ENCODE measurements at places on chromosomes 12 and 14.

DNA sequence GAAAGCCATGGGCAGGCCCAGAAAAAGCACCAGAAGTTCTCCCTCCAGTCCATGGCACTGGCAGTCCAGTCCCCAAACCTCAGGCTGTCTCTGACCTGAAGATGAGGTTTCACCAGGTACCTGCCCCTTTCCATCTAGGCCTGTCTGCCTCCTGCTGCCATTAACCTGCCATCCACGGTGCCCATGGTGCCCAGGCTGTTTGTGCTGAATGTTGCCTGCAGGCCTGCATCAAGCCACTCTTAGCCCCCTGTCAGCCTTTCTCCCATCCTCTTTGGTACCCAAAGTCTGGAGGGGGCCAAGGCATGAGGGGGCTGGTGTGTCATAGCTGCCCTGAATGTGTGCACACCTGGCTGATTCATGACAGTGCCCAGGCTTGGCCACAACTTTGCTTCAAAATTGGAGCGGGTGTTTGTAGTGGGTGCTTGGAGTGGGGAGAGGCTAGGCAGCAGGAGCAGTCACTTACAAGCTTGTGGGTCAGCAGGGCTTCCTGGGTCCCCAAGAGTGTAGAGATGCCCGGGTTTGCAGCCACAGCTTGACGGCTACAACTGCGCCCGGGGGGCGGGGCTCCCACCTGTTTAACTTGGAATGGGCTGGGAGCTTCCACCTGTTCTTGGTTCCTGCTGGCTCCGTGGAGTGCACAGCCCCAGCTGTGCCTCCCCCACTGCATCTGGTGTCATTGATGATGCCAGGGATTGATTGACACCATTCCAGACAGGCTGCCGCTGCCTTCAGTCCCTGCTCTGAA, 88.5 kb downstream of the GPHN start:
- DNase-seq = no peak

DNA sequence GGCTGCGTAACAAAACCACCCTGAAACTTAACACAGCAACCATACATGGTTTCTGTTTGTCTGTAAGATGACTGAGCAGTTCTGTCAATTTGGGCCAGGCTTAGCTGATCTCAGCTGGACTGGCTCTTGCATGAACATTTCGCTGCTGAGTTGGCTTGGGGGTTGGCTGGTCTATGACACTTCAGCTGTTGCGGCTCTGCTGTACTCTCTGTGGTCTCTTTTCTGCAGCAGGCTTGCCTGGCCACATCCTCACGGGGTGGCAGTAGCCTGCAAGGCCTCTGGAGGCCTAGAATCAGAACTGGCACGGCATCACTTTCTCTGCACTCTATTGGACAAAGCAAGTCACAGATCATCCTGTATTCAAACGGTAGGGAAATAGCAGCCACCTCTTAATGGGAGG, 216.2 kb downstream of the BCL11B start:
- DNase-seq = no peak

DNA sequence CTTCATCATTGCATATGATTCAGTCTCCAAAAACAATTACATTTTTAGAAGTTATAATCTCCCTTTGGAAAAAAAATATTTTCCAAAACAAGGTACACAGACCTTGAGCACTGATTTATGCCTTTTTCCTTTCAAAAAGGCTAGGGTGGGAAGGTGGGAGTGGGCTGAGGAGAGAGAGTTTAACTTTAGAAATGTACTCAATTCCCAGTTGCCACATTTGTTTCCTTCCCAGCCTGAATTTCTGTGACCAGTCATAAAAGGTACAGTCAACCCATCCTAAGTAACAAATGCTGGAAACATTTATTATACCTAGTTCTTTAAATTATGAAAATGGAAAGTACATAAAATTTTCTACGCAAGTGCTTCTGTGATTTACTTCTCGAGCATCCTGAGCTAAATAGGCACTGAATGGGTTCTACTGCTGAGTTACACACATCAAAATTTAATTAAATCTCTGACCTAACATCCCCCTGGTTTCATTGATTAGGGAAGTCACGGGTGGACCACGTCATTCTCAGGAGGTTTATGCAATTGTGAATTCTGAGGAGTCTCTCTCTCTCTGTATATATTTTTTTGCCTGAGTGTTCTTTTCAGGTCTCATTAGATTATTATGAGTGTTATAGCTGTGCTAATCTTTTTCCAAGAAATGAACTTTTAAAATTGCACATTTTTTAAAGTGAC, 371.8 kb downstream of the BTG1 start:
- no peak for DNase-seq

GRCh38 chr12:71237128-71237527, 79.3 kb upstream of the TSPAN8 start:
- DNase-seq = no peak

DNA sequence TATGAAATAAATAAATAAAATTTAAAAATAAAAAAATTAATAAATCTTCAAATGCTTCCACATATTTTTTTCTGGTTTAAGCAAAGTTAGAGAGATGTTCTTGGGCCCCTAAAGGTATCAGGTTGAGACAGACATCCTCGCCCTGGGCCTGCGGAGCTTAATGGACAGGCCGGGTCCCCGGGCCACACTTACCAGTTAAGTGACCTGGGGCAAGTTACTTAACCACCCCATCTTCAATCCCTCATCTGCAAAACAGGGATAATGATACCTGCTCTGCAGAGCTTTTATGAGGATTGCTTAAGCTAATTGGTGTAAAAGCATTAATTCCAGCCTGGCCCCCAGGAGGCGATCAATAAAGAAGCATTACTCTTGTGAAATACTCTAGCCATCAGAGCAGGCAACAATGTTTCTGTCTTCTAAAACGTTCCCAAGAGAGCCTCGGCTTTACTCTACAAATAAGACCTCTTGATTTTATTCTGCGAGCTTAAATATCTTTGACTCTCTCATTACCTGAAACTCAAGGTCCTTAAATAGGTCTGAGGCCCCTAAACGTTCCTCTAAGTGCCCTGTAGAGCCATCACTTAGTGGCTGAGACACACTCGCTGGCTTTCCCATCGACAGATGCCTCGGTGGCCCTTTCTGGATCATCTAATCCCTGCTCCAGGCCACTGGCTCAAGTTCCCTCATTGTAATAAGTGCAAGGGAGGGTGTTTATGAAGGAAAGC, 81.1 kb upstream of the DIO3 start:
- DNase-seq = no peak

DNA sequence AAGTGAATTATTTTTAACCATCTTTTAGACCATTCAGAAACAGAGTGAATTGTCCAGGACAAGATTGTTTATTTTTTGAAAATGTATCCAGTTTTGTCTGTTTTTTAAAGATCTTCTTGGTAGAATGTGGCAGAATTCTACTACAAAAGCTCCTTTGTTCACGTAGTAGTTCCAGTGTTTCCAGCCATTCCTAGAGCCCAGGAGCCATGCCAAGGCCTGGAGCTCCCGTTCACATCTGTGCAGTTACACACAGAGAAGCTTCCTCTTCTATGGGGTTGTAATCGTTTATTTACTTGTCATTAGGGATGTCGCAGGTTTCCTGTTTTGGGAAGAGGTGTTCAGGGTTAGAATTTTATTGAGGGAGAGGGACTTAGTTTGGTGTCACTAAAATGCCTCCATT, 409.8 kb downstream of the NPAS3 start:
- no peak for DNase-seq

DNA sequence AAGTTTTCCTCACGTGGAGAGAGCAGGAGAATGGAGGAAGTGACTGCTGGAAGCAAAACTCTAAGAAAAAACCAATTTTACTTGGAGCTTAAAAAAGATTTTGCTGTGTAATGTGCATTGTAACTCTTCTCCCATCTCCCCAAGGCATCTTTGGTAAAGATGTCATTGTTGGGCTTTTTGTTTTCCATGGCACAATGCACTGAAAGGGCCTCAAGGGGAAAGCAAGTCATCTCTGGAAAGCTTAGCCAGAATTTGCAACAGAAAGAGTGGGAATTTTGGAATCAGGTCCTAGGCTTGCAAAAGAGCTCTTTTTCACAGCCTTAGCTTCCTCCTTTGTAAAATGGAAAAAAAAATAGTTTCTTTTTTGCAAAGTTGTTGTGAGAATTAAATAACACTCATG, 7.9 kb upstream of the PPM1A start:
- no peak for DNase-seq

DNA sequence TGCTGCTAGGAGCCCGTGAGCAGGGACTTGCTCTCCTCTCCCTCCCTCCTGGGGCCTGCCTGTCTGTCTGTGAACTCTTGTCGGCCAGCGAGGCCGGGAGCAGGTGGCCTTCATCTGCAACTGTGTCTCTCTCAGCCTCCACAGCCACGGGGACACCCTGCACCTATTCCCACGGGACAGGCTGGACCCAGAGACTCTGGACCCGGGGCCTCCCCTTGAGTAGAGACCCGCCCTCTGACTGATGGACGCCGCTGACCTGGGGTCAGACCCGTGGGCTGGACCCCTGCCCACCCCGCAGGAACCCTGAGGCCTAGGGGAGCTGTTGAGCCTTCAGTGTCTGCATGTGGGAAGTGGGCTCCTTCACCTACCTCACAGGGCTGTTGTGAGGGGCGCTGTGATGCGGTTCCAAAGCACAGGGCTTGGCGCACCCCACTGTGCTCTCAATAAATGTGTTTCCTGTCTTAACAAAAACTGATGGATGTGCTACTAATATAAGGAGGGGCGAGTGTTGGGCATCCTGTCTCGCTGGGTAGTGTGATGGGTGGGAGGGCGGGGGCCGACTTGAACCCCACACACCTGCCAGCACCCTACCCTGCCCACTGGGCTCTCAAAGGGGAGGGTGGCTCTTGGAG, 34.8 kb downstream of the MEG3 start:
- DNase-seq = no peak

GRCh38 chr14:59439256-59439965, 25.8 kb downstream of the GPR135 start:
- DNase-seq = no peak

- DNase-seq = no peak
These were observed 59.9 kb downstream of the SETD3 start for GRCh38 chr14:99420711-99421110.

DNA sequence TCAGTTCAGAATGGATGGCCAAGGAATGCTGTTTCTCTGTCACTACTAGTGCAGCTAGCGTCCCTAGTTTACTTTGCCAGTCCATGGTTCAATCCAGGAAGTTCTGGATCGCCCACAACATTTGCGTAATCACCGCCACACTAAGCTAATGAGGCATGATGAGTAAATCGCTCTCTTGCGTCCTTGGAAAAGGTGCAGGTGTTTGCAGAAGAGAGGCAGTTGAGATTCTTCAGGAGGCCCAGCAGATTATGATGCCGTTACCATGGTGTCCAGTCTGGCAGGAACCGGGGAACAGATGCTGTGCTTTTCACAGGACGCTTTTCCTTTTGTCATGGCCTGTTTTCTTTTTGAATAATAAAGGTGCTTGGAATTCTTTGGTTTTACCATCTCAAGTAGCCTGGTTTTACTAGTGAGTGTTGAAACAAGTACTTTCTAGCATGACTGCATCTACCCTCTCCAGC, 9.0 kb downstream of the TPH2 start:
- DNase-seq = no peak

GRCh38 chr14:44620121-44621019, 113.3 kb upstream of the FSCB start:
- DNase-seq = no peak

- no peak for DNase-seq
These were observed 134.2 kb downstream of the ESRRB start for GRCh38 chr14:76510181-76510580.

DNA sequence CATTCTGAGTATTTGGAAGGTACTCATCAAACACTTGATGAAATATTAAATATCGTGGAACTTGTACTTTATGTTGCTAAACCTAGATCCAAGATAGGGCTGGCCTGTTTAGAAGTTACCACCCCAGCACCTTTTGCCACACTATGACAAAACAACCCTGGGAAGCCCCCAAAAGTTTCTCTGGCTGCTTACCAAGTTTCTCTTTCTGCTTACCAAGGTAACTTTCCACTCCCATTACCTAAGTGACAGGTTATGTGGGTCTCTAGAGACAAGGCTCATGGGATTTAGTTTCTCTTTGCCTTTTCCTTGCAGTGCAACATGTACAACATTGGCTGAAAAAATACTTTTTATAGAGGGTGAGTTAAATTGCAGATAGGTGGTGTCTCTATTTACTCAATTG, 28.9 kb upstream of the PPM1A start:
- DNase-seq = no peak

- DNase-seq = no peak
These were observed 3.7 kb upstream of the FERMT2 start for GRCh38 chr14:52954346-52955214.

- no peak for DNase-seq
These were observed 9.6 kb downstream of the ITPR2 start for GRCh38 chr12:26823390-26823789.

GRCh38 chr14:68612049-68612448, 180.8 kb downstream of the ZFP36L1 start:
- no peak for DNase-seq

GRCh38 chr12:109855377-109855776, 22.2 kb upstream of the TRPV4 start:
- DNase-seq = no peak

- DNase-seq = no peak
These were observed 162.6 kb upstream of the PLEKHG7 start for GRCh38 chr12:92539976-92540781.

- peak; percentile 61 for DNase-seq
These were observed 68.2 kb upstream of the BDKRB2 start for GRCh38 chr14:96136371-96137005.

GRCh38 chr12:92191061-92191460, 45.4 kb upstream of the BTG1 start:
- no peak for DNase-seq

DNA sequence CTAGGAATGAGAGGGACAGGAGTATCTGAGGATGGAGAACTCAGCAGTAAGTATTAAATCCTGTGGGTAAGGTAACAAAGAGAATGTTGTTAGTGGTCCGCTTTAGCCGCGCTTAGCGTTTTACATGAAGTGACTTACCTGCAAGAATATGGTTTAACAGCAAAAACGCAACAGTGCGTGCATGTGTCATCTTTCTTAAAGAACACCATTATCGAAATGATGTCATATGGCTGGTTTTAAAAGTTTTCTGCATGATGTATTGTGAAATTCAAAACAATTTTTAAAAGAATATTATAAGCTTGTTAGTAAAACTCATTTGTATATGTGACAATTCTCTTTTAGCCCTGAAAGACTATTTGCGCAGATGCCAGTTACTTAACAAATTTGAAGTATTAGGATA, 1.7 kb downstream of the LEMD3 start:
- DNase-seq = no peak

- DNase-seq = no peak
These were observed 41.8 kb upstream of the CLEC14A start for GRCh38 chr14:38297681-38298080.

GRCh38 chr14:32980902-32981501, 42.3 kb downstream of the NPAS3 start:
- no peak for DNase-seq

- no peak for DNase-seq
These were observed 25.0 kb downstream of the FGD6 start for GRCh38 chr12:95192271-95192670.

GRCh38 chr12:112948806-112949205, 10.5 kb downstream of the OAS3 start:
- no peak for DNase-seq

GRCh38 chr14:31568161-31568560, 7.0 kb downstream of the NUBPL start:
- no peak for DNase-seq

- DNase-seq = no peak
These were observed 139.8 kb downstream of the ANO6 start for GRCh38 chr12:45355730-45356129.

GRCh38 chr14:75242546-75243273, 35.9 kb upstream of the FOS start:
- peak; percentile 55 for DNase-seq

GRCh38 chr12:28082096-28082495, 108.2 kb upstream of the CCDC91 start:
- DNase-seq = no peak
